Kasumi-1 (cell line): ENCODE measurements at places on chromosomes 6 and 20.

DNA sequence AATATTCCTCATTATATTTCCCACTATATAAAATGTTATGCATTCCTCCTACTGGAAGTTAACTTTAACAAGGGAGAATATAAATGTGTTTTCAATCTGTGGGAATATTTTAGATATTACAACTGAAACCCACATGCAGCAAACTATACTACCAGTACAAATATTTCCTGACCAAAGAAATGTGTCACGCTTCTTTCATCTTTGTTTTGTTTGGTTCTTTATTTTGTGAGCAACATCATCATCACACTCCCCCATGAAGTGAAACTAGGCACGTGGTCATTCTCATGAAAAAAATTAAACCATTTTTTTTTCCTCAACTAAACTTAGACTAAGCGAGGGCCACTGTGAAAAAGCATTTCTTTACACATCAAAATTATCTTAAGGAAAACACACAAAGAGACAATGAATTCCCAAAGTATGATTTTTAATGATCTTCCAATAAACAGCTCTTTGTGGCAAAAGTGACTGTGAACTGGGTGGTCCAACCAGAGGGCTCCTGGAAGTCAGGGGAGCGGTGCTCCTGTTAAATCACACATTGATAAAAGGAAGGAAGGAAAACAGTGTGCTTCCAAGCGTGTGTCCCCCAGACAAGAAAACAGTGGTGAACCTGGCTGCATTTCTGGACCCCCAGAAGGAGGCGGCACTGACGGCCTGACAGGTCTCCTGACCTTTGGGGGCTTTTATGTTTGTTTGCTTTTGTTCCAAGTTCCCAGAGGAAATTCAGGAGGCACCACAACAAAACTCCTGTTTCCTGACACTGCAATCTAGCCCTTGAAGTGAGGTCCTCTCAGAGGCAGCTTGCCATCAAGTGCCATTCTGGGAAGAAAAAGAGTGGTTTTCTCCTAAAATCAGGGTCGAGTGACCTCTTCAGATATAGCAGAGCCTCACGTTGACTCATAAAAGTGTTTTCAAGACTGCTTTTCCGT is 166.8 kb upstream of the FOXQ1 start:
- no peak for DNase-seq

- DNase-seq: no peak
Observed at GRCh38 chr20:32168184-32168910, 39.2 kb downstream of the PLAGL2 start.

DNA sequence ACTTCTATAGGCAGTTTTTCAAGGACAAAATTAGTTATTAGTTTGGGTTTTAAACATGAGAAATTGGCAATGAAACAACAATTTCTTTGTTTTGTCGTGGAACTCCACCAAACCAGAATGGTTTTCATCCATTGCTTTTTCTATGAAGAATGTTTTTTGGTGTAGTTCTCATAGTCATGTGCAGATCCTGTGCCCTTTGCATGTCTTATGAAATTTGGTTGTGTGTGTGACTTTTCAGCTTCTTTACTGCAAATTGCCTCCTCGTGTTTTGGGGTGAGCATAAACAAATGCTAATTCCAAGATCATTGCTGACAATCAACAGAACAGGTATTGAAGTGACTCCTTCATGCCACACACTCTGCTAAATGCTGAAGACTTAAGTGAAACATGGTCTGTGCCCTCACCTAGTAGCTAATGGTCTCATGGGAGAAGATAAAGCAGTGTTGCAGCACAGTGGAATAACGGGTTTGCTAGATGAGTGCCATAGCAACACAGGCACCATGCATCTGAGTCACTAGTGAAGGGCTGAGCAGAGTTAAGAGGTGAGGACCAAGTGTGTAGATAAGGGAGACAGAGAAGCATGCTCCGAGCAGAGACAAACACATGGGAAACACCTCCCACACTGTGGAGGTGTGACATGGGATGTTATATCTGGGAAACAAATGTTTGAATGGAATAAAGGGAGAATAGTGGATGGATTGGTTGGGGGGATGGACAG is 120.0 kb downstream of the SLC16A10 start:
- no peak for DNase-seq

DNA sequence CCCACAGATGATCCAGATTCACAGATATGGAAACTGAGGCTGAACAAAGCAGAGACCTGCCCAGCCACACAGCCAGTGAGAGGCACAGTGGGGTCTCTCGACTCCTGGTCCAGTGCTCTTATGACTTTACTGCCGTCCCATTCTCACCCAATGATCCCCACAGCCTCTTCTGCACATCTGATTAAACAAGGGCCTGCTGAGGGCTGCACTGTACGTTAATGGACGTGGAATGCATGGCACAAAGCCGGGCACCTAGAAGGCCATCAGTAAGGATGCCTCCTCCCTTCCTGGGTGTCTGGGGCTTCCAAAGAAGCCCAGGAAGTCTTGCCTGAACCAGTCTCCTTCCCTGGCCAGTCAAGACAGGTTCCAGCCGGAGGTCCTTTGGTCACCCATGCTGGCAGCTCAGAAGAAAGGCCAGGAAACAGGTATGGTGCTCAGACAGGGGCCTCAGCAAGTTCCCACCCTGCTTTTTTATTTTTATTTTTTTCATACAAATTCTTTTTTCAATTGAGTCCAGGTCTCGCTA is 3.8 kb downstream of the TFEB start:
- DNase-seq: no peak

DNA sequence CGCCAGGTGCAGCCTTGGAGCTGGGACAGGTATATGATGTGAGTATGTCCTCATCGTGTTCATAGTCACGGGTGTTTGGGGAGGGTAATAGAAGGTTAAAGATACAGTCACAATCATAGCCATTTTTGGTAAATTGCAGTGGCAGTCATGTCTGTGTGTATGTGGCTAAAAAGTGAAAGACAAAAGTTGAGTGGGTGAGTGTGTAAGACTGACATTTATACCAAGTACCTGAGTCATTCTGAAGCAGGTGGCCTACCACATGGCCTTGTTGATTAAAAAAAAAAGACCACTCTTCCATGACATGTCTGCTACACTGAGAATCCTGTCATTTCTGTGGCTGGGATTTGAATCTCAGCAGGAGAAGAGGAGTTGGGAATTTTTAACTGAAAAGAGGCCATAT is 181.9 kb downstream of the SCP2D1 start:
- DNase-seq: no peak

DNA sequence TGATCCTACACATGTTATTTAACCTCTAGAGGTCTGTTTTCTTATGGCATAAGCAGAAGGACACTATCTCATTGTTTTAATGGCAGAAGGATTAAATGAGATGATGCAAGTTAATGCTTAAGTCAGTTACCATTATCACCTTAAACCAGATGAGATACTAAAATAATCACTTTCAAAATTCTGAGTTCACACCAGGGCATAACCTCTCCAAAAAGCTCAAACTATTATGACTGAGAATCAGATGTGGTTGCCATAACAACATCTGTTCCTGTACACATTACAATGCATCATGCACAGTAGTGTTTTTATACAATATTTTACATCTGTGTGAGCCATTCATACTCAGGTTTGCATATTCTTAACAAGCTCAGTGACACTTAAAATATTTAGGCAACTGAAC is 10.2 kb downstream of the ADNP start:
- DNase-seq: no peak

- DNase-seq: peak; percentile 92
Observed at GRCh38 chr20:41599699-41600104, 18.5 kb downstream of the CHD6 start.

DNA sequence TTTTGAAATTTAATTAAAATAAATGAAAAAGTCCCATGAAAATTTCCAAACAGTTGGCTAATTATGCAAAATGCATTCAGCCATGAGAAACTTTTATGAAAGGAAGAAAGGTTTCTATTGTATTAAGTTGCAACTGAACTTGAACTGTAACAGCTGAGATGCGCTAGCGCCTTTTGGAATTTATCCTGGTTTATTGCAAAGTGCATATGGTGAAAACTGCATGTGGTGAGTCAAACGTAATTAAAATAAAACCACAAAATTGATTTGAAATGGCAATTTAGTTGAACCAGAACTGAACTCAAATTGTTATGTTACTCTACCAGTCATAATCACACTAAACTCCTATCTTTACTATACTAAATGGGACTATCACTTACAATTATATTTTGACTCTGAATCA is 46.4 kb upstream of the COL21A1 start:
- no peak for DNase-seq
